ENCODE measurements at places on chromosomes 7 and 10.
A peak's percentile ranks its signal among the peaks of the same experiment; 100 is the strongest.

GRCh38 chr7:96414931-96415292 is 93.0 kb upstream of the SLC25A13 start:
- peak; percentile 65 for DNase-seq

- no peak for DNase-seq
Measured at GRCh38 chr7:151426904-151427704, 12.8 kb downstream of the CRYGN start.

DNA sequence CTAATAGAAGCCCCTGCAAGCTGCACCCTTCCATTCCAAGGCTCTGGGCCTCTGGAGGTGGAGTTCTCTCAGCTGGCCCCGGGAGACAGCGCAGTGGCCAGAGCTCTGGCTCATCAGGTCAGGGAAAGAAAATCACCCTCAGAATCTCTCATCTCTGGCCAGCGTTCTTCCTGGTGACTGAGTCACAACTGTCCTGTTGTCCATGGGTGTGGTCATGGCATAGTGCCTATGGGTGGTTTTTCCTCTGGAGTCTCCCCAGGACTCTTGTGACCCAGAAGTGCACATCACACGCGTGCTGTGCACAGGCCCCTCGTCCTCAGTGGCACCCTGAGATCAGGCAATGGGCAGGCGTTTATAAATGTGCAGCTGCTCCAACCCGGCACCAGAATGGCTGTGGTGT is 27.4 kb upstream of the FXYD4 start:
- no peak for DNase-seq

GRCh38 chr10:12594448-12594944 is 245.1 kb downstream of the CAMK1D start:
- no peak for DNase-seq

DNA sequence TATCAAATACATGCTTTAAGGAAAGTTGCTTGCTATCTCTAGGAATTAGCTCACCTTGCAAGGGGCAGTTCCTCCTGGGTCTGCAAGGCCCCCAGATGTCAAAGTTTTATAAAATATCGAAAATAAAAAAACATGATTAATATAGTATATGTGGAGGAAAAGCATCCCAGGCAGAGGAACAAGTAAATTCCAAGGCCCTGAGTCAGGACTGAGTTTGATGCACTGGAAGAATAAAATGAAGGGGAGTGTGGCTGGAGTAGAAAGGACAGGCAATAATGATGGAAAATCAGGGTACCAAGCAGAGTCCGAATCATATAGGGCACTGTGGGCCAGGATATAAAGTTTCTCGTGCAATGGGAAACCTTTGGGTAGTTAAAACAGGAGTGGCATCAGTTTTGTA is 112.4 kb upstream of the EEPD1 start:
- DNase-seq, result no peak

GRCh38 chr7:131106681-131107336 is 220.9 kb upstream of the MKLN1 start:
- peak; percentile 34 for DNase-seq

DNA sequence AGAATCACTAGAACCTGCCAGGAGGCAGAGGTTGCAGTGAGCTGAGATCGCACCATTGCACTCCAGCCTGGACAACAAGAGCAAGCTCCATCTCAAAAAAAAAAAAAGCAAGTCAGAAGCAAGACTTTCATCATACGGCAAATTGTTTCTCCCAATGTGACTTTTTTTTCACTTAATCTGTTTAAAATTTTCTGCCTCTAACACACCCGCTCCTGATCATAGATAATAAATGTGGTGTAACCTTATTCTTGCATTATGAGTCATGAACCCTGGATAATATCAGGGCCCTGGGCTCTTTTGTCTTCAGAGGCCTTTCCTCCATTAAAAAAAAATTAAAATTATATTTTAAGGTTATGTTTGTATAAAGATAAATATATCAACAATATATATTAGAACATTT is 111.4 kb upstream of the JCAD start:
- no peak for DNase-seq

- DNase-seq, result no peak
Measured at GRCh38 chr7:106788637-106789036, 76.4 kb upstream of the PIK3CG start.

DNA sequence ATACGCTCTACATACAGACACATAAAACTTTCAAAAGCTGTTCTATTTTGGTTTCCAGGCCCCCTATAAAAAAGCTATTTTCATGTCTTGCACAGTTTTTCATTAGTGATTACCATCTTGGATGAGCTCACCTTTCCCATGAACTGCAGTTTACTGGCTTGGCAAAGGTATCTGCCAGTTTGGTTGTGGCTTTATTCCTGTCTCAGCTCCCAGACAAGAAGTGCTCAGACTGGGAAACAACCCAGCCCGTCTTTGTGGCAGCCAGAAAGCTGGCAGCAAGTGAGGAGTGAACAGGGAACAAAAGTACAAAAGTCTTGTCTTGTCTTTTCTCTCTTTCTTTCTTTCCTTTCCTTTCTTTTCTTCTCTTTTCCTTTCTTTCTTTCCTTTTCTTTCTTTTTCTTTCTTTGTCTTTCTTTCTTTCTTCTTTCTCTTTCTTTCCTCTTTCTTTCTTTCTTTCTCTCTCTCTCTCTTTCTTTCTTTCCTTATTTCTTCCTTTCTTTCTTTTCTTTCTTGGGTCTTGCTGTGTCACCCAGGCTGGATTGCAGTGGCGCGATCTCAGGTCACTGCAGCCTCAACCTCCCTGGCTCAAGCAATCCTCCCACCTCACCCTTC is 138.8 kb downstream of the CFAP58 start:
- peak; percentile 89 for DNase-seq

DNA sequence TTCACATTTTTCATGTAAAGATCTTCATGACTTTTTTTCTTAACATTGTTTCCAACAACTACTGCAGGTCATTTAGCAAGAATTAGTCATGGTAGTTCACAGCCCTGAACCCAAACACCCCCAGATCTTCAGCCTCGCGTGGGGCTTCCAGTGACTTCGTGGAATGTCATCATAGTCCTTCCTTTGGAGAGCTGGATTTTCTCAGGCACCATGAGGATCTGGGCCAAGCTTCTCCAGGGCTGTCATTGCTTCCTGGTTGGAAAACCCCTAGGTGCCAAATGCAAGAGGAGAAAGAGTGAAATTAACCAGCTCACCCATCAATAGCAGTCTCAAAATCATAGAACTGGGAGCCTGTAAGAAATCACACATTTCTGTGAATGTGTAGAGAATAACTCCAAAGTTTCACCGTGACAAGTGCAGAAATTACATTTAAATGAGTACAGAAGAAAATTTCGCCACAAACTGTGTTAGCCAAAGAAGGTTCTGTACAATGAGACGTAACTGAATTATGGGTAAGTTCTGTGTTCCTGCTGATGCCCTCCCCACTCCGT is 175.4 kb downstream of the CELF2 start:
- DNase-seq, result peak; percentile 73

- no peak for DNase-seq
Measured at GRCh38 chr10:43249151-43249961, 17.5 kb downstream of the RASGEF1A start.

- DNase-seq, result no peak
Measured at GRCh38 chr10:3046981-3047547, 20.3 kb upstream of the PFKP start.

GRCh38 chr7:131011976-131012375 is 278.0 kb upstream of the KLF14 start:
- no peak for DNase-seq

- peak; percentile 81 for DNase-seq
Measured at GRCh38 chr10:30980951-30981616, 50.6 kb downstream of the ZNF438 start.

GRCh38 chr10:99619851-99620710 is at the start of gene SLC25A28:
Gene SLC25A28, minus strand, starts transcription at chr10:99620439. Its CDS starts 104 bp downstream, at chr10:99620335.
- peak; percentile 99 for DNase-seq

- no peak for DNase-seq
Measured at GRCh38 chr7:151745706-151746105, 131.2 kb downstream of the PRKAG2 start.

DNA sequence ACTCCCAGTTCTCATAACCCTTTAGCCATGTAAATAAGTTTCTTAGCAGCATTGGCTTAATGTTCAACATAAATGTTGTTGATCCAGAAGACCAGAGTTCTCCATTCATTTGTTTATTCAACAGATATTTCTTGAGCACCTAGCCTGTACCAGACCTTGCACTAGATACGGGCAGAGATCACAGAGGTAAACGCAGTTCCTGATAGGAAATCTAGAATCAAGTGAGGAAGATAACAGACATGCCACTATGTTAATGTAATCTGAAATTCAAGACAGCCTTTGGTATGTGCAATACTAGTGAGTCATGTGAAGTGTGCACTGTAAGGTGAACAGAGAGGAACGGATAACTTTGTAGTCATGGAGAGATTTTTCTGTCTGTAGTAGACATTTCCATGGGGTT is 3.0 kb downstream of the BUB3 start:
- no peak for DNase-seq

GRCh38 chr7:129466796-129467195 is 32.6 kb downstream of the STRIP2 start:
- DNase-seq, result no peak

DNA sequence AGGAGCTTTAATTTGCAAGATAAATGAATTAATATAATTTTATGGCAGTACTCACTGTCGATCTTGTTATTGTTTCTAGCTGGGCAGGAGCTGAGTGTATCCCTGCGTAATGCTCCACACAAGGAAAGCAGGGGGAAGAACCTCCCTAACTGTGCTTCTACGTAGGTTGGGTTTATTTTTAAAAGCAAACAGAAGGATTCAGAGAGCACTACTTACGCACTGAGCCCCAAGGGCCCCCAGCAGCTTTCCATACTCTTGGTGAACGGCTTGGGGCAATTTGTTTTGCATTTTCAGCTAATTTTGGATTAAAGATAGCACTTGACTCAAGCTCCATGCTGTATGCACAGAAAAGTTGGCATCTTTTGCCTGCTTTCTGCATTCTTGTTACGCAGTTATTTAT is 9.6 kb downstream of the DUSP5 start:
- DNase-seq, result peak; percentile 63

DNA sequence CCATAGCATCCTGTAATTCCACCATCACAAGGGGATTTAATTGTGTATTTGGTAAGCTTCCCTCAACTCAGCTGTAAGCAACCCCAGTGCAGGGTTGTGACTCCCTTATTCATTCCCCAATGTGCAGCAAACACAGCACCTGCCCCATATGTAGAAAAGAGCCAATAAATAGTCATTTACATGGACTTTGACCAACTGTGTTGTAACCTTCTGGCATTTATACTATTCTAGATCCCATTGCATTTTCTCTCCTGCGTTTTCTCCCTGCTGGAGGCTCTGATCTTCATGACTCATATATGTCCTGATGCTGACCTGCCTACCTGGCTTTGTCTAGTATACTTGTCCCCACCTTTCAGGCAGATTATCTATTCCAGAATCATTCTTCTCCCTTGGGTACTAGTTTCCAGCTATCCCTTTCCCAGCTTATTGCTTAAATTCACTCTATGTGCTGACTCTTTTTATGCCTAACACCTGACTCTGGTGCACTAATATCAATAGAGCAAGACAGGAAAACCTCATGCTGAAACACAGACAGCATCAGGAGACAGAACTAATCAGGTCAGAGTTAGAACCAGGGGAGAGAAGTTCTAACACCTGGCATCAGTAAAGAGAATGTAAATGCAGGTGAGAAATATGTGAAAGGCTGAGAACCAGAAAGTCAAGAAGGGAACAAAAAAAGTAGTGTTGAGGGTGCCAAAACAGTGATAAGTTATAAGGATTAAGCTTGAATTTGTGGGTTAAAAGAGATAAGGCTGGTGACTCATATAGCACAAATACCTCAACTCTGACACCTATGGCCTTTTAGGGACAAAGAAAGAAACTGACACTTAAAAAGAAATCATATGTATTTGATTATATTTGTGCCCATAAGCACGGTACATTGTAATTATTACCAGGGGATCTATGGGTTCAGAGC is 402.7 kb downstream of the IPMK start:
- DNase-seq, result no peak

- DNase-seq, result no peak
Measured at GRCh38 chr7:114949231-114949630, 27.3 kb downstream of the MDFIC start.

- DNase-seq, result no peak
Measured at GRCh38 chr7:111789870-111790269, 227.6 kb upstream of the IMMP2L start.

- DNase-seq, result no peak
Measured at GRCh38 chr7:4667776-4668509, 14.2 kb upstream of the FOXK1 start.

- DNase-seq, result no peak
Measured at GRCh38 chr10:70541736-70542564, 60.6 kb downstream of the PRF1 start.

- no peak for DNase-seq
Measured at GRCh38 chr10:110817614-110818013, 54.1 kb upstream of the PDCD4 start.

GRCh38 chr10:132338876-132339275 is 6.9 kb downstream of the LRRC27 start:
- no peak for DNase-seq

DNA sequence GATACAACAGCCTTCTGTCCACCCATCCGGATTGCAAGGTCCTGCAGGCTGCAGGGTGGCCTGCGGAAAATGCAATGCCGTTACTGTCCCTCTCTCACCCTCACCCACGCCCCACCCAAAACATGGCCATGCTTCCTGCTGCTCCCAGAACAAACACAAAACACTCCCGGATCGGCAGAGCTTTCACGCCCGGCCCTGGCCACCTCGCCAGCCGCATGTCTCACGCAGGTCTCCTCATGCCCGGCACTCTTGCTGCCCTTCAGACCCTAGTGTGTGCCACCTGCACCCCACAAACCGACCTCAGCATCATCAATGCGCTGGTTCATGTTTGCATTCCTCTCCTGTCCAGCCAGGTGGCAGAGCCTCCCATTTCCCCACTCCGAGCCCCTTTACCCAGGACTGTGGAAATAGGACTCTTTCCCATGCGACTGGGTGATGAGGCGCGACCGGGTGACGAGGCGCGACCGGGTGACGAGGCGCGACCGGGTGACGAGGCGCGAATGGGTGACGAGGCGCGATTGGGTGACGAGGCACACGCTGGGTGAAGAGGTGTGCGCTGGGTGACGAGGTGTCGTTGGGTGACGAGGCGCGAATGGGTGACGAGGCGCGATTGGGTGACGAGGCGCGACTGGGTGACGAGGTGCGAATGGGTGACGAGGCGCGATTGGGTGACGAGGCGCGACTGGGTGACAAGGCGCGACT is 8.9 kb upstream of the NOM1 start:
- DNase-seq, result no peak

GRCh38 chr7:114821030-114821900 is 100.6 kb upstream of the MDFIC start:
- DNase-seq, result peak; percentile 88

DNA sequence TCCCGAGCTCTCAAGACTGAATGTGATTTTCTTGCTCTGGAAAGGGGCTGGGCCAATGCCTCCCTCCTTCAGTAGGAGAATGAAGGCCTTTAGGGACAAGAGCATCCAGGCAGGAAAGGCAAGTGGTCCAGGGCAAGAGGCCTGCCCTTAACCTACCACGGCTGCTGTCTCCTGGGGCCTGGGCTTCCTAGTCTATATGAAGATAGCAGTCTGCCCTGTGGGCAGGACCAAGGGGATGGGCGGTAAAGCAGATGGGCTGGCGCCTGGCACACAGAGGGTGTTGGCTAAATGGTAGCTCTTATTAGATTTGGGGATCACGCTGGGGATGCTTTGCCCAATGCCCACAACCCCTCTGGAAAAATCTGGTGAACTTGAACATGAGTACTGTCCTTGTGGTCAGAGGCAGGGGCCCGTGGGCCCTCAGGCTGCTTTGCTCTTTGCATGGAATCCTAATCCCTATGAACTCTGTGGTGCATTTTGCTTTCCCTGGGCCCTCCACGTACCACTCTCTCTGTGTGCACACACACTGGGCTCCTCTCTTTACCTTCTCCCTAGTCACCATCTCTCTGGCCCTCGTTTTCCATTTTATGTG is 20.3 kb downstream of the CHAT start:
- DNase-seq, result no peak

GRCh38 chr7:8423057-8423456 is 10.4 kb upstream of the NXPH1 start:
- DNase-seq, result no peak

Data from brain (organoid and tissue), 16 donors.